ENCODE measurements at places on chromosomes 6 and 20. TPM values are rescaled to one million over a fixed set of nuclear protein-coding genes. Genes with fewer than 3 reads are reported as not detected.

Gene CLPSL1
- not detected for total RNA-seq

Gene FAXC
- total RNA-seq, result 0.15 TPM

Gene PGC
- total RNA-seq, result not detected

Gene LPIN3
- total RNA-seq, result 4.0 TPM

Gene CFAP61
- not detected for total RNA-seq

Gene ADRM1
- total RNA-seq, result 51.1 TPM

Gene SAMD3
- 19.0 TPM for total RNA-seq

Gene TMC2
- total RNA-seq, result not detected

Gene PCED1A
- total RNA-seq, result 18.0 TPM

Gene ID4
- total RNA-seq, result 43.5 TPM

Gene LY6G6C
- not detected for total RNA-seq

Gene CD109
- 18.0 TPM for total RNA-seq

Gene SHLD1
- 1.3 TPM for total RNA-seq
